ENCODE measurements at places on chromosomes 16 and 17. TPM values are rescaled to one million over a fixed set of nuclear protein-coding genes. Genes with fewer than 3 reads are reported as not detected.
A peak's percentile ranks its signal among the peaks of the same experiment; 100 is the strongest.

GRCh38 chr17:29561554-29562517 is 5.0 kb downstream of the ABHD15 start:
- H3K27me3 ChIP-seq, result no peaks in the 10 kb centered on the region
- no peak for DNase-seq
- peak overlapping the region; percentile 48 for H3K27ac ChIP-seq
- H3K4me3 ChIP-seq, result no peak overlapping the region
- H3K4me1 ChIP-seq, result peaks cover 53% of the 10 kb centered on the region

DNA sequence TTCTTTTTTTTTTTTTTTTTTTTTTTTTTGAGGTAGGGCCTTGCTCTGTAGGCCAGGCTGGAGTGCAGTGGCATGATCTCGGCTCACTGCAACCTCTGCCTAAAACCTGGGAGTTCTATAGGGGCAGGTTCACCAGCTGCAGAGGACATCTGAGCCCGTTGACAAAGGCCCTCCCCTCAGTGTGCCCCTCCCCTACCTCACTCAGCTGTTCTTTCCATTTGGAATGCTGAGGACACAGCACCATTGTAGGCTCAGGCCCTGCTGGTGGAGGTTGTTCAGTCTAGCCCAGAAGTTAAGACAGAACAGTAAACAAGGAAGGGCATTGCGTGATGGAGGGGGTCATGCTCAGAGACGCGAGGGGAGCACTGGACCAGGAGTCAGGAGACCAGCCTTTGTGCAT is 21.8 kb upstream of the KIF19 start:
- no peak overlapping the region for H3K27ac ChIP-seq
- H3K4me3 ChIP-seq, result no peak overlapping the region
- H3K27me3 ChIP-seq, result peaks cover 21% of the 10 kb centered on the region
- H3K4me1 ChIP-seq, result peaks cover 10% of the 10 kb centered on the region
- no peak for DNase-seq
- H3K36me3 ChIP-seq, result no peaks in the 10 kb centered on the region

DNA sequence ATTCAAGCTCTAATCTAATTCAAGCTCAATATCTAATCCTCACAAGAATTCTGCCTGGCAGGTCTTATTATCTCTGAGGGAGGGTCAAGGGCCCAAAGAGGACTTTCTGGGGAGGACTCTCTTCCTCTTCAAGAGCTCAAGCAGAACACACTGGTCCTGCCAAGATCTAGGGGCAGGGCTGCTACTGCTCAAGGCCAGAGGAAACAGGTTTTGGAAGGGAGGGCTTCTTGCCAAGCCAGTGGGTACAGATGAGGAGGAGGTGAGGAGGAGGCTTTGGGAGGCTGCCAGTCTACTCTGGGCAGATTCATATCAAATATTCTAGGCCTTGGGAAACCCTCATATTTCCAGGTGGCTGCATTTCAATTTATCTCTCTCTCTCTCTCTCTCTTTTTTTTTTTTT is 51.8 kb upstream of the IL34 start:
- no peak for DNase-seq
- no peaks in the 10 kb centered on the region for H3K4me1 ChIP-seq
- H3K36me3 ChIP-seq, result no peaks in the 10 kb centered on the region
- H3K4me3 ChIP-seq, result no peak overlapping the region

- H3K27ac ChIP-seq, result no peak overlapping the region
- H3K4me1 ChIP-seq, result peaks cover 13% of the 10 kb centered on the region
- H3K36me3 ChIP-seq, result no peaks in the 10 kb centered on the region
- no peak for DNase-seq
Measured at GRCh38 chr17:1977583-1978395, 47.3 kb downstream of the RTN4RL1 start.

DNA sequence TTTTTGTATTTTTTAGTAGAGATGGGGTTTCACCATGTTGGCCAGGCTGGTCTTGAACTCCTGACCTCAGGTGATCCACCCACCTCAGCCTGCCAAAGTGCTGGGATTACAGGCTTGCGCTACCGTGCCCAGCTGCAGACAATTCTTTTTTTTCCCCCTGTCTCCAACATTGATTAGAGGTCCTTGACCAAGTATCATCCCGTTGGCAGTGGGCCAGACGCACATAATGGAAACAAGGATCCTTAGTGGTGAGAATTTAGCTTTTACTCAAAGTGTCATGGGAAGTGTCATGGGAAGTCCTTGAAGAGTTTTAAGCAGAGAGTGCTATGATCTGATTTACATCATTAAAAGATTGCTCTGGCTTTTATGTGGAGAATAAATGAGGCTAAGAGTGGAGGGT is 2.1 kb upstream of the FBXO47 start:
- H3K36me3 ChIP-seq, result no peaks in the 10 kb centered on the region
- no peak for DNase-seq
- H3K4me3 ChIP-seq, result no peak overlapping the region
- H3K27me3 ChIP-seq, result no peaks in the 10 kb centered on the region
- peaks cover 4% of the 10 kb centered on the region for H3K4me1 ChIP-seq
- no peak overlapping the region for H3K27ac ChIP-seq

GRCh38 chr16:89656435-89657121 is 930 bp downstream of the CHMP1A start:
- H3K4me3 ChIP-seq, result peak overlapping the region; percentile 87
- peaks cover 16% of the 10 kb centered on the region for H3K36me3 ChIP-seq
- peak overlapping the region; percentile 57 for H3K27ac ChIP-seq
- DNase-seq, result no peak
- H3K4me1 ChIP-seq, result peaks cover 49% of the 10 kb centered on the region

DNA sequence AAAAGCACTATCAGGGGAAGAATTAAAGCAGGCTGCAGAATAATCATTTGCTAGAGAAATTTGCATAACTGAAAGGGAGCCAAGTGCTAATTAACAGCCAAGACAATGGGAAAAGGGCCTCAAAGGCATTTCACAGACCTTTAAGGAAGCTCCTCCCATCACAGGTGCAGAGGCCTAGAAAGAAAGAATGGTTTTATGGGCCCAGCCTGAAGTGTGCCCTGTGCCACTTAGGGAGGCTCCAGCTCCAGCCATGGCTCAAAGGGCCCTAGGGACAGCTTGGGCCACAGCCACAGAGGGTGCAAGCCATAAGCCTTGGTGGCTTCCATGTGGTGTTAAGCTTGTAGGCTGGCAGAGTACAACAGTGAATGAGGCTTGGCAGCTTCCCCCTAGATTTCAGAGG is 50.1 kb downstream of the RNF112 start:
- no peak for DNase-seq
- no peak overlapping the region for H3K27ac ChIP-seq
- peaks cover 42% of the 10 kb centered on the region for H3K4me1 ChIP-seq
- H3K4me3 ChIP-seq, result no peak overlapping the region

DNA sequence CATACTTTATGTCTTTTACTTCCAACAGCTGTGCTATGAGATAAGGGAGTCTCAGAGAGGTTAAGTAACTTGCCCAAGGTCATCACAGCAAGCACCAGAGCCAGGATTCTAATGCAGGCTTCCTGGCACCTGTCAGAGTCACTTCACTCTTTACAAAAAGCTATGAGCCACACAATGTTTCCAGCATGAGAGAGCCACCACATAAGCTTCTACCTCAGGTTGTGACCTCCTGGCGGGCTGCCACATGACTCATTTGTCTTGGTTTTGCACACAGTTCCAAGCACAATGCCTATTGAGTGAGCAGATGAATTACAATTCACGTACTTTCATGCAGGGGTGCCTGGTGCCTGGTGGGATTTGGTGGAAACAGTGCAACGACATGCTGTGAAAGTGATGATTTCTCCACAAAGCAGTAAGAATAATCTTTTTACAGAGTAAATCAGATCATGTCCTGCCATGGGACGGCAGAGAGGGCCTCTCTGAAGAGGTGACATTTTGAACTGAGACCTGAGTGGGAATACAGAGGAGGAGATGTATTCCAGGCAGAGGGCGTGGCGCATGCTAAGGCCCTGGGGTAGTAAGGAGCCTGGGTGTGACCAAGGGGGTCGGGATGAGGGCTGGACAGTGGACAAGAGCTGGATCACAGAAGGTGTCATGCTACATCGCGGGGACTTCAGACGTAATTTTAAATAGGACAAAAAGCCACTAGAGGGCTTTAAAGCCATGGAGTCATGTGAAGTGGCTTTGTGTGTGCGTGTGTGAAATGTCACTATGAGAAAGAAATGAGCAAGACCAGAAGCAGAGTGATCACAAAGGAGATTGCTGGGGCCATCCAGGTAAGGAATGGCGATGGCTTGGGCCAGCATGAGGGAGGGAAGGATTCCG is 53.4 kb downstream of the CACNG3 start:
- no peak overlapping the region for H3K27ac ChIP-seq
- no peak for DNase-seq
- no peaks in the 10 kb centered on the region for H3K36me3 ChIP-seq
- peaks cover 23% of the 10 kb centered on the region for H3K27me3 ChIP-seq

GRCh38 chr17:52470553-52470952 is 312.0 kb upstream of the CA10 start:
- H3K27me3 ChIP-seq, result no peaks in the 10 kb centered on the region
- H3K36me3 ChIP-seq, result no peaks in the 10 kb centered on the region
- no peaks in the 10 kb centered on the region for H3K4me1 ChIP-seq
- DNase-seq, result no peak
- no peak overlapping the region for H3K27ac ChIP-seq
- H3K4me3 ChIP-seq, result no peak overlapping the region

- H3K4me3 ChIP-seq, result no peak overlapping the region
- H3K27me3 ChIP-seq, result no peaks in the 10 kb centered on the region
- no peak for DNase-seq
Measured at GRCh38 chr17:42553161-42553818, 567 bp downstream of the HSD17B1 start.

GRCh38 chr16:50478075-50478772 is 70.0 kb upstream of the NKD1 start:
- H3K27me3 ChIP-seq, result no peaks in the 10 kb centered on the region
- H3K4me3 ChIP-seq, result no peak overlapping the region
- DNase-seq, result no peak
- H3K27ac ChIP-seq, result no peak overlapping the region
- no peaks in the 10 kb centered on the region for H3K4me1 ChIP-seq
- H3K36me3 ChIP-seq, result no peaks in the 10 kb centered on the region

- no peaks in the 10 kb centered on the region for H3K36me3 ChIP-seq
- H3K27ac ChIP-seq, result peak overlapping the region; percentile 93
- DNase-seq, result no peak
- H3K4me1 ChIP-seq, result peaks cover 23% of the 10 kb centered on the region
Measured at GRCh38 chr17:60391471-60392041, 377 bp downstream of the USP32 start.

Gene MAPK8IP3
- 304 TPM for total RNA-seq

Gene MMP28
- total RNA-seq, result 11.4 TPM

Gene ITPRIPL2
- total RNA-seq, result 2.7 TPM

Gene CPHXL2
- total RNA-seq, result not detected

Gene MYLK3
- 0.50 TPM for total RNA-seq

Gene CRHR1
- total RNA-seq, result not detected
